ENCODE measurements at places on chromosomes 13 and 19.

DNA sequence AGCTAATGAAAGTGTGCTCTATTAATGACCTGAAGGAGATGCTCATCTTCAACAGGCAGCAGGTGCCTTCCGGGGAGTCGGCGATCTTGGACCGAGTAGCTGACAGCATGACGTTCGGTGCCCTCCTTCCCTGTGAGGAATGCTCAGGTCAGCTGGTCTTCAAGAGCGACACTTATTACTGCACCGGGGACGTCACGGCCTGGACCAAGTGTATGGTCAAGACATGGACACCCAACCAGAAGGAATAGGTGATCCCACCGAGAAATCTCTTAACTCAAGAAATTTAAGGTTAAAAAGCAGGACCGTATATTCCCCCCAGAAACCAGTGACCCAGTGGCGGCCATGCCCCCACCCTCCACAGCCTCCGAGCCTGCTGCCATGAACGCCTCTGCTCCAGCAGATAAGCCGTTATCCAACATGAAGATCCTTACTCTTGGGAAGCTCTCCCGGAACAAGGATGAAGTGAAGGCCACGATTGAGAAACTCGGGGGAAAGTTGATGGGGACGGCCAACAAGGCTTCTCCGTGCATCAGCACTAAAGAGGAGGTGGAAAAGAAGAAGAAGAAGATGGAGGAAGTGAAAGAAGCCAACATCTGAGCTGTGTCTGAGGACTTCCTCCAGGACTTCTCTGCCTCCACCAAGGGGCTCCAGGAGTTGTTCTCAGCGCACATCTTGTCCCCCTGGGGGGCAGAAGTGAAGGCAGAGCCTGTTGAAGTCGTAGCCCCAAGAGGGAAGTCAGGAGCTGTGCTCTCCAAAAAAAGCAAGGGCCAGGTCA, 22.8 kb upstream of the ANKRD10 start:
- no peak for DNase-seq

GRCh38 chr13:109146912-109147647, 517.7 kb downstream of the MYO16 start:
- DNase-seq: no peak

- DNase-seq: no peak
These were observed 794.3 kb upstream of the MIR17HG start for GRCh38 chr13:90553159-90553558.

GRCh38 chr13:37211487-37211886, 106.0 kb upstream of the CSNK1A1L start:
- no peak for DNase-seq

- no peak for DNase-seq
These were observed 284.3 kb upstream of the MAB21L1 start for GRCh38 chr13:35760735-35761281.

- DNase-seq: no peak
These were observed 89.7 kb downstream of the RAB20 start for GRCh38 chr13:110471833-110472162.

- DNase-seq: no peak
These were observed 1141.0 kb upstream of the PRR20A start for GRCh38 chr13:55999709-56000108.

GRCh38 chr13:28046981-28047380, 53.4 kb downstream of the FLT3 start:
- DNase-seq: no peak

GRCh38 chr13:71056581-71056980, 810.4 kb downstream of the DACH1 start:
- no peak for DNase-seq

GRCh38 chr19:55473225-55474012, 3.0 kb upstream of the ZNF628 start:
- no peak for DNase-seq

DNA sequence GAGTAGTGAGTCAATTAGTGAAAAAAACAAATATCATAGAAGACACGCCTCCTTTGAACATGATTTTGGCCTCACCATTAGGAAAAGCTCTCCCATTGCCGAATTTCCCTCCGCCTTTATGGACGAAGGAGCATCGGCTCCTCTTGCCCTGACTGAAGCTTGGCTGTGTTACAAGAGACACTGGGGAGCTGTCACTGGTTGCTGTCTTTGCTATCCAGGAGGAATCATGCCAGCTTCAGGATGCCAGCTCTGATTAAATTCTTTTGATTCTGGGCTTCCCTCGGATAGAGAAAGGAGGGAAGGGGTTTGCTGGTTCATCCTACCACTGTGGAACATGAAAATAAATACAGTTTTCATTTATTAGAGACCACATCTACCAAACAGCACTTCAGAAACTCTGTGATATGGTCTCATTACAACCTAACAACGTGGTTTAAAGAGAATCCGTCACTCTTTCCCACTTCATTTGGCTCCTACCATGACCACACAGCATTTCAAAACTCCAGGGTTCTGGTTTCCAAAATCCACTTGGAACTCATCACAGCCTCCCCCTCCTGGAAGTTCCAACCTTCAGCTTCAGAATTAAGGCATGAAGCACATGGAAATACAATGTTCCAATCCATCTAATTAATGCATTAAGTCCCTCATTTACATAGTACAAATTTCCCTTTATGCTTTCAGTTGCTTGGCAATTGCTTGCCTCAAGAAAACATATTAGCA, 446.0 kb downstream of the EFNB2 start:
- DNase-seq: no peak

GRCh38 chr13:30481241-30481760, 15.6 kb upstream of the HMGB1 start:
- no peak for DNase-seq

DNA sequence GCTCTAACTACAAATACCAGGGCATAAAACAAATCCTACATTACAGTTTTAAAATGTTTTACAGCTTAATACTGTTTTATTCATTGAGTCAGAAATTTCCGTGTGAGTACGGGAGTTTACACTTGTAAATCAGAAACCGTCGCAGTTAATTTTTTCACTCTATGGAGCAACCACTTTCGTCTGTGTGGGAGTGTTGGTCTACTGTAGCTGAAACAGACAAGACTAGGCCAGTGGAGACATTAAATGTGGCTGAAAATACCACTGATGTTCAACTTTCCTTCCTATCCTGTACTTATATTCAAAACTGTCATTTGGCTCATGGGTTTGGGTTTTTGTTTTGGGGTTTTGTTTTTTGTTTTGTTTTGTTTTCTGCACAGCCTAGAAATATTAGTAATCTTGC, 268.7 kb downstream of the DCT start:
- no peak for DNase-seq

- DNase-seq: no peak
These were observed 29.9 kb downstream of the PBX4 start for GRCh38 chr19:19588546-19588945.

DNA sequence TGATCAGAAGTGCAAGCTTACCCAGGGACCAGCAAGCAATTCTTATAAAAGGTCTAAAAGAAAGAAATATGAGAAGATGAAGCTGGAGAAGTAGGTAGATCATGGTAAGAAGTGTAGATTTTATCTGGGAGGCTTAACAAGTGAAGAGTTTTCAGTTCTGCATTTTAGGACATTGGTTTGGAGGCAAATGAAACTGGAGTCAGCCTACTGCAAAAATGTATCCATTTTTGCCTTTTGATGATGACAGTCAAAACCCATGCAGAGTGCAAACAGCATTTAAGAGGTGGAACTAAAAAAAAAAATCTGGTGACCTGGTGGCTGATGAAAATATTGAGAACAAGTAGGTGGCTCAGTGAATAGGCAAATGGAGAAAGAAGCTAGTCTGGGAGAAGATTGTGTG, 216.9 kb downstream of the DNAJC15 start:
- DNase-seq: no peak

DNA sequence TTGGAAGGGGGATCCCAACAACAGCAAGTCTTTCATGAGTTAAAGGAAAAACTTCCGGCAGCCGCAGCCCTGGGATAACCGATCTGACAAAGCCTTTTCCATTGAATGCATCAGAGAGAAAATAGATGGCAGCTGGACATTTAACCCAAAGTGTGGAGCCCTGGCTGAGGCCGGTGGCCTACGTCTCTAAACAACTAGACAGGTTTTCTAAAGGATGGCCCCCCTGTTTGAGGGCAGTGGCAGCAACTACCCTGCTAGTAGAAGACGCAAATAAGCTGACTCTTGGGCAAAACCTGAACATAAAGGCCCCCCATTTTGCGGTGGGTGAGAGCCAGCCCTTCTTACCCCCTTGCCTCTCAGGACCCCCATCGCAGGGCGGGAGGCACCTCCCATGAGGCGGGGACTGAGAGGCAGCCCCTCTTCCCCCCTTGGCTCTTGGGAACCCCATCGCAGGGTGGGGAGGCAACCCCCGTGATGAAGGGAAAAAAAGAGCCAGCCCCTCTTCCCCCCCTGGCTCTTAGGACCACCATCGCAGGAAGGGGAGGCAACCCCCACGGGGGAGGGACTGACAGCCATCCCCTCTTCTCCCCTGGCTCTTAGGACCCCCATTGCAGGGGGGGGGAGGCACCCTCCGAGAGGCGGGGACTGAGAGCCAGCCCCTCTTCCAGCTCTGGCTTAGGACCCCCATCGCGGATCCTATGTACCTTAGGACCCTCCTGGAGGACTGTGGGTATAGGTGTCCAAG, 2422.9 kb upstream of the PCDH20 start:
- DNase-seq: no peak

GRCh38 chr13:36872621-36873020, 47.4 kb downstream of the SMAD9 start:
- no peak for DNase-seq

DNA sequence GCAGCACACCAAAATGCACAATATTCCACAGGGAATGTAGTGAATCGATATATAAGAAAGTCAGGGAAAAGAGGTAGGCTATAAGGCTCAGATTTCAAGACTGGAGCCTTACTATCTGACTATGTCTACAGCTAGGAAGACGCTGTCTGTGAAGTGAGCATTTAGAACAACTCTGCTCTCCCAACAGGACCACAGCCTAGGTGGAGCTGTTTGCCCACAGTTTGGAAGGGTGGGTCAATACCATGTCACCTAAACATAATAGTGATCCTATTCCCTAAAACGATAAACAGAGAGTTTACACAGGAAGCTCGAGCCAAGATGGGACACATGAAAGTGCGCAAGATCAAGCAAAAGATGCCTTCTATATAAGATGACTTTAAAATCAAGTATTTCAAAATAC, 2486.0 kb upstream of the PCDH20 start:
- DNase-seq: no peak

GRCh38 chr13:101303521-101303920, 112.8 kb downstream of the NALCN start:
- DNase-seq: no peak

GRCh38 chr19:29233591-29233990, 20.6 kb upstream of the UQCRFS1 start:
- no peak for DNase-seq

GRCh38 chr13:85500696-85501256, 298.4 kb downstream of the SLITRK6 start:
- no peak for DNase-seq

DNA sequence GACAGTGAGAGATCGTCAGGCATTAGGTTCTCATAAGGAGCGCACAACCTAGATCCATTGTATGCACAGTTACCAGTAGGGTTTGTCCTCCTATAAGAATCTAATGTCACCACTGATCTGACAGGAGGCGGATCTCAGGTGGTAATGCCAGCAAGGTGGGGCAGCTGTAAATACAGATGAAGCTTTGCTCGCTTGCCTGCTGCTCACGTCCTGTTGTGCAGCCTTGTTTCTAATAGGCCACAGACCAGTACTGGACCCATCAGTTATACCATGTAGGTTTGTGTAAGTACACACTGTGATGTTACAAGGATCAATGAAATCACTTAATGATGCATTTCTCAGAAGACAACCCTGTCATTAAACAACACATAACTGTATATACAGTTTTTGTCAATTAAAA, 23.5 kb downstream of the VWA8 start:
- DNase-seq: no peak

DNA sequence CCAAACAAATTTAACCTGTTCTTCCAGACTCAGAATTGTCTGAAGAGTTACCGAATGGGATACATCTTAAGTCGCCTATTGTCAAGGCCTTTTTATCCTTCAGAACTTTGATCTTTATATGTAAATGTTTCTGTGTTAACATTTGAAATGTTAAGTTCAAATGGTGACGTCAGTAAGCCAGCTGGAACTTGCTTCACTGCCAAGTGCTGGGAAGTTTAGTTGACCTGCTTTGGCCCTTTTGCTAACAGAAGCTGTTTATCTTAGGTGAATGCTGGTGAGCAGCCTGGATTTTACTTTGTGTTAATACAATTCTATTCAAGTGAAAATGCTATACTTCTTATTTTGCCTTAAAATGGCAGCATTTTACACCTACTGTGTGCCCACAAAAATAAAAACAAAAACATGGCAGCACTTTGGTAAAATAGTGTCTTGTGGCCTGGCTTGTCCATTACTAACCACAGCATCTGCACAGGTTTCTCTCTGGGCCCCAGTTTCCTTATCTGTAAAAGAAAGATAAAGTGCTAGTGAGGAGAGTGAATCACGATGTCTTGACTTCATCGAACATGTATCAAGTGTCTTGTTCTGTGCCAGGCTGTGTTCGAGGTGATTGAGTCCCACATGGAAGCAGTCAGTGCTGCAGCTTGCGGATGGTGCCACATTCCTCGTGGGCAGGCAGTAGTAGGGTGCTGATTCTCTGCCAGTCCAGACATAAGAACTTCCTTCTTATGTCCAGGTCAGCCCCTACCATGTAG, 2.2 kb downstream of the NAXD start:
- DNase-seq: no peak

GRCh38 chr19:42440357-42441048, 2.2 kb downstream of the CXCL17 start:
- DNase-seq: no peak
